Thyroid gland (tissue), 4 donors: ENCODE measurements at places on chromosomes 7 and 10. TPM values are rescaled to one million over a fixed set of nuclear protein-coding genes. Genes with fewer than 3 reads are reported as not detected.

Gene LRRD1
- total RNA-seq: 0.13 TPM

GRCh38 chr7:114943530-114943929, 21.6 kb downstream of the MDFIC start:
- H3K27me3 ChIP-seq: no peaks in the 10 kb centered on the region
- peaks cover 22% of the 10 kb centered on the region for H3K4me1 ChIP-seq
- H3K4me3 ChIP-seq: no peak overlapping the region
- H3K27ac ChIP-seq: no peak overlapping the region
- DNase-seq: no peak

- H3K4me1 ChIP-seq: peaks cover 19% of the 10 kb centered on the region
- no peaks in the 10 kb centered on the region for H3K27me3 ChIP-seq
- no peak overlapping the region for H3K4me3 ChIP-seq
- no peaks in the 10 kb centered on the region for H3K36me3 ChIP-seq
- peak overlapping the region; percentile 88 for H3K27ac ChIP-seq
These were observed 53.9 kb upstream of the PAPSS2 start for GRCh38 chr10:87605628-87606251.

DNA sequence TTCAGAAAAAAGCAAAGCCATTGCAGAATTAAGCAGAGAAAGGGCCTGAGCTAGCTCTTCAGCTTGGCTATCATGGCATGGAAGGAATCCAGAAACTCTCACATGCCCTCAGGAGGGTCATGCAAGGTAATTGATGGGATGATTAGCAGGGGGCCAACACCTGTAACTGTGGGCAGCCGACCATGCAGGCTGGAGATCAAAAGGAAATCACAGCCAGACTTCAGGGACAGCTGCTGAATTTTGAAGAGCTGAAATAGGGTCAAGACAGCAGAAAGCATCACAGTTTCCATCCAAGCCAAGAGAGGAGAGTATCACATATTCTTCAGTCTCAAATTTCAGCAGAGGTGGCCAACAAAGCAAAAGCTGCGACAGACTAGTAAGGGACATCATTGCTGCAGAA, 239.6 kb upstream of the STEAP1 start:
- H3K36me3 ChIP-seq: no peaks in the 10 kb centered on the region
- H3K27me3 ChIP-seq: no peaks in the 10 kb centered on the region
- no peak for DNase-seq
- H3K4me1 ChIP-seq: no peaks in the 10 kb centered on the region
- no peak overlapping the region for H3K27ac ChIP-seq
- H3K4me3 ChIP-seq: no peak overlapping the region
